ENCODE measurements at places on chromosomes 16 and 17.
A peak's percentile ranks its signal among the peaks of the same experiment; 100 is the strongest.

- no peak for DNase-seq
Measured at GRCh38 chr17:2177235-2177811, 122.4 kb downstream of the HIC1 start.

- DNase-seq: peak; percentile 29
Measured at GRCh38 chr17:63433746-63434591, 12.1 kb downstream of the CYB561 start.

DNA sequence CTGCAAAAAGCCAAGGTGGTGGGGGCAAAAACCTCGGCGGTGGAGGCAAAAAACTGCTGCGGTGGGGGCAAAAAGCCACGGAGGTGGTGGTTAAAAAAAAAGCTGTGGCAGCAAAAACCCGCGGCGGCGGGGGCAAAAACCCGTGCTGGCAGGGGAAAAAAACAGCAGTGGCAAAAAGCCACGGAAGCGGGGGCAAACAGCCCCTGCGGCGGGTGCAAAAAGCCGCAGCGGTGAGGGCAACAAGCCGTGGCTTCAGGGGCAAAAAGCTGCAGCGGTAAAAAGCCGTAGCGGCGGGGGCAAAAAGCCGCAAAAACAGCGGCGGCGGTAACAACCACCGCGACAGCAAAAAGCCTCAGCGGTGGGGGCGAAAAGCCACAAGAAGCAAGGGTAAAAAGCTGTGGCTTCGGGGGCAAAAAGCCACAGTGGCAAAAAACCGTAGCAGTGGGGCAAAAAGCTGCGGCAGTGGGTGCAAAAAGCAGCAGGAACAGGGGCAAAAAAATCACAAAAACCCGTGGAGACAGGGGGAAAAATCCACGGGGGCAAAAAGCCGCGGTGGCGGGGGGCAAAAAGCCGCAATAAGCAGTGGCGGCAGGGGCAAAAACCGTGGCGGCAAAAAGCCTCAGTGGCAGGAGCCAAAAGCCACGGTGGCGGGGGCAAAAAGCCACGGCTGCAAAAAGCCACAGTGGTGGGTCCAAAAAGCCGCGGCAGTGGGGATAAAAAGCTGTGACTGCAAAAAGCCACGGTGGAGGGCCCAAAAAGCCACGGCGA, 193.7 kb downstream of the SHCBP1 start:
- no peak for DNase-seq

DNA sequence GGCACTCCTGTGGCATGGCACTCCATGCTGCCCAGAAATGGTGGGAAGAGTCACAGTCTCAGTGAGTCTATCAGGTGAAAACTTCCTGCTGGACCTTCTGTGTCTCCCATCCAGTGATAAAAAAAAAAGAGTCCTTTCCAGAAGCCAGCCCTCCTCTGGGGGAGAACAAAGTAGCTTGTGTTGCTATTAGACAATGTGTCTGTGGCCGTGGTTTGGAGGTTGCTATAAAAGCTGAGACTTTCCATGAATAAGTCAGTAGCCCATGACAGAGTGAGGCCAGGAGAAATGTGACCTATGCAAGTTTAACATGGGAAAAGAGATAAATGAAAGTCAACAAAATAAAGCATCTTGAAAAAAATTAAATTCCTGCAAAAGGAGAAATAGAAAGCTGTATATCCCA, 250.7 kb upstream of the MON1B start:
- DNase-seq: no peak

- DNase-seq: no peak
Measured at GRCh38 chr16:12291989-12292759, 315.6 kb downstream of the SNX29 start.

DNA sequence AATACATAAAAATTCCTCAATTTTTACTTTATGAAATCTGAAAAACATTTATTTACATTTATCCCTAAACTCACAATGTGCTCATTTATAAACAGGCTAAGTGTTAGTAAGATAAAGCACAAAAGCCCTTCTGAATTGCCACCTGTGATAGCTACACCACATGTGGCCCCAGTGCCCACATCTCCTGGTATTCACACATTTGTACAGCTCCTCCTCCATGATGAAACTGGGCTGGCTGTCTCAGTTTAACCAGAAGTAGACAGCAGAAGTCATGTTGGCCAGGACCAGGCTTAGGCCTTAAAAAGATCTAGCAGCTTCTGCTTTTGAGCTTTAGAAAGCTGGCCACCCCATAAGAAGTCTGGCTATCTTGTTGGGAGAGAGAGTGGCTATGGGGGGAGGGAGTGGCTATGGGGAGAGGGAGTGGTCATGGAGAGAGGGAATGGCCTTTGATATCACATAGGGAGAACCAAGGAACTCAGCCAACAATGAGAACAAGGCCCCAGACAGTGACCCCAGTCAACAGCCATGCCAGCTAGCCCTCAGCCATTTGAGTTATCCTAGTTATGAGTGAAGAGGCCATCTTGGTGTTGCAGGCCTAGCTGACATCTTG, 47.4 kb downstream of the CEP95 start:
- no peak for DNase-seq

- DNase-seq: peak; percentile 81
Measured at GRCh38 chr17:50482516-50482915, 3.9 kb downstream of the RSAD1 start.

DNA sequence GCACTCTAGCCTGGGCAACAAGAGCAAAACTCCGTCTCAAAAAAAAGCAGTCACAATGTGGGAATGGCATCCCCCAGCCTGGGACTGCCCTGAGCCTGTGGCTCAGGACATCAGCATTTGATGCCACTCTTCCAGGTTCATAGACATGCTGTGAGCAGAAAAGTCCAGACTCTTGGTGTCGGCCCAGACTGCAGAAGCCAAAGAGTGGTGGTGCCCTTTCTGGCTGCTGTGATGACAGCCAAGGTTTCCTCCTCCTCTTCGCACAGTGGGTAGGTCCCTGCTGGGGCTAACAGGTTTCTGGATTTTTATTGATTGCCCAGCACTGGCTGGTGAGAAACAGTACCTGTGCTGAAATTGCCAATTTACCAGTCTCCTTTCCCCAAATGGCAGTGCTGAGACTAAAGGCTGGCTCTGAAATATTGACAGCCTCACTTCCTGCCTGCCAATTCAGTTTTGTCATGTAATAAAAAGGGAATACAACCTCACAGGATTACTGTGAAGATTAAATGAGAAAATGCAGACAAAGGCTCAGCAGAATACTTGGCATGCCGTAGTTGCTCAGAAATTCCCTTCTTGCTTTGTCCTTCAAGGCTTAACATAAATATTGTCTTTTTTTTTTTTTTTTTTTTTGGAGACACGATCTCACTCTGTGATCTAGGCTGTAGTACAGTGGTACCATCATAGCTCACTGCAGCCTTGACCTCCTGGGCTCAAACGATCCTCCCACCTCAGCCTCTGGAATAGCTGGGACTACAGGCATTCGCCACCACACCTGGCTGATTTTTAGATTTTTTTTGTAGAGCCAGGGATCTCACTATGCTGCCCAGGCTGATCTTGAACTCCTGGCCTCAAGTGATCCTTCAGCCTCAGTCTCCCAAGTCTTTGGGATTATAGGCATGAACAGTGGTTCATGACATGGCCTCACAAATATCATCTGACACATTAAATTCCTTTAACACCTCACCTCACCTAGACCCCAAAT, 15.5 kb upstream of the UBE2G1 start:
- DNase-seq: no peak

GRCh38 chr16:20538181-20538580, 38.0 kb downstream of the ACSM2B start:
- no peak for DNase-seq

DNA sequence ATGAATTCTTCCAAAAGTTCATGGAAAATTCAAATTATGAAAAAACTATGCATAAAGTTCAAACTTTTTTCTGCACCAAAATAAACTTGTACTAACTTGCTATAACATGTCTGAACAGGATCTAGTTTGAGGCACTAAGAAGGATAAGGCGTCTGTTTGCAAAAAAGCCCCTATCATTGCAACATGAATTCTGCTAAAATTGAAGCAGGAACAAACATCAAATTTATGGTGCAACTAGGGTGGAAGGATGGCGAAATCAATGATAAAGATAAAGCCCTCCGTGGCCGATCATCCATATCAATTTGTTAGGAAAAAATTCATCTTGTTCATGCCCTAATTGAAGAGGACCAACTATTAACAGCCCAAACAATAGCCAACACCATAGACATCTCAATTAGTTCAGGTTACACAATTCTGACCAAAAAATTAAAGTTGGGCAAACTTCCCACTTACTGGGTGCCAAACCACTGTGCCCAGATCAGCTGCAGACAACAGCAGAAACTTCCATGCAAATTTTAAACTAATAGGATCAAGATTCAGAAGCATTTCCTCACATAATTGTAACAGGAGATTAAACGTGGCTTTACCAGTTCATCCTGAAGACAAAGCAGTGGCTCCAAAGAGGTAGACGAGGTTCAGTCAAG, 12.9 kb downstream of the IL21R start:
- DNase-seq: no peak

DNA sequence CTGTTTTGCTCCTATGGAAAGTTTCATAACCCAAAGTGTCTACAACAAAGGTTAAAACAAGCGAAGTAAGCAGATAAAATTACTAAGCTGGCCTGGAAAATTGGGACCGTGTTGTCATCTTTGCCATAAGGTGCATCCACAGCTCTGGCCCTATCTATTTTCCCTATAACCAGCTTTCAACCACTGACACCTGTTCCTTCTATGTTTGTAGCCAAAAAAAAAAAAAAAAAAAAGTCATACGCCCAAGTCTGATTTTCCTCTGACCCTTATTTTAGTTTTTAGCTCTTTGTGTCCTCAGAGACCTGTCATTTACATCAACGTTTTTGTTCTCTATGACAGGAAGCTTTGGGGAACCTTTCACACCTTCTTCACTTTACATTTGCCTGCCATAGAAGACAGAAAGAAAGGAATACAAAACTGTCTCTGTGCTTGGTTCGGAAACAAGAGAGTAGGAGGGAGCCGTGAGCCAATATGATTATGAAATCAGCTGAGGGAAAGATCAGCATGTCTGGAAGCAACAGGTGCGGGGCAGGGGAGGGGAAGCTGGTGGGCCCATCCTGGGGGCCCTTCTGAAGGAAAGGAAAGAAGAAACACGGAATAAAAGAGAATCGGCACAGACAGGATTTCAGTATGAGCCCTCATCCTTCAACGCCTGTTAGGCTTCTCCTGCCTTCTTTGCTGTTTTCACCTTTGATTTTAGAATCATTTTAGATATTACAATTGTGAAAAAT, 8.5 kb downstream of the HS3ST3A1 start:
- no peak for DNase-seq

DNA sequence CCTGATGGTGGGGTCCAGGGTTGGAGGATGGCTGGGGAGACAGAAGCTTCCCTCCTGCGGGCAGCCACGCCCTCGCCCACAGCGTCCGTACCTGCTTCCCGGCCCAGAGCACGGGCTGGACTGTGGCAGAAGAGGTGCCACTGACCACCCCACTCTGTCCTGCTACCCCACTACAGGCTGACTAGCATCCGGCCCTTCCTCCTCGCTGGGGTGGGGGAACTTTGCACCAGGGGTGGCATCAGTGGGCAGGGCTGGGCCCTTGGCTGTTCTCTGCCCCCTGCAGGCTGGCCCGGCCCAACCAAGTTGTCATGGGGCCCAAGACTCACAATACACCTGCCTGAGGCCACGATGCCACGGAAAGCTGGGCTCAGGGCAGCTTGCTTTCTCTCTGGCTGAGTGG, 73.0 kb downstream of the KLHDC4 start:
- DNase-seq: no peak

GRCh38 chr17:56781906-56782305, 51.8 kb downstream of the C17orf67 start:
- DNase-seq: no peak

DNA sequence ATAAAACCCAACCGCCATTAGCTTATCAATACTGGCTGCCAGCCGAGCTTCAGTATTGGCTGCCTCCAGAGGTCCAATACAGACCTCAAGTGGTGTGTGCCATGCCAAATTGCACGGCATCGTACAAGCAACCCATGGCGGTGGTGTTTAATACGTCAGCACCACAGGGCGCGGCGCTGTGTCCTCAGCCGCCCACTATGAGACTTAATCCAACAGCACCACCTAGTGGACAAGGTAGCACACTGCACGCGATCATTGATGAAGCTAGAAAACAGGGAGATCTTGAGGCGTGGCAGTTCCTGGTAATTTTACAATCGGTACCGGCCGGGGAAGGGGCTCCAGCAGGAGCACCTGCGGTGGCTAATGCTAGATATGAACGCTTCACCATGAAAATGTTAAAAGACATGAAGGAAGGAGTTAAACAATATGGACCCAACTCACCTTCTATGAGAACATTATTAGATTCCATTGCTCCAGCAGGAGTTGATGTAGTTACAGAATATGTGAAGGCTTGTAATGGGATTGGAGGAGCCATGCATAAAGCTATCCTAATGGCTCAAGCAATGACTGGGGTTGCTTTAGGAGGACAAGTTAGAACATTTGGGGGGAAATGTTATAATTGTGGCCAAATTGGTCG, 15.4 kb downstream of the FLYWCH1 start:
- DNase-seq: peak; percentile 94

GRCh38 chr17:15909481-15909991, 35.4 kb upstream of the ADORA2B start:
- no peak for DNase-seq

GRCh38 chr16:80319181-80319580, 221.6 kb upstream of the DYNLRB2 start:
- DNase-seq: no peak

DNA sequence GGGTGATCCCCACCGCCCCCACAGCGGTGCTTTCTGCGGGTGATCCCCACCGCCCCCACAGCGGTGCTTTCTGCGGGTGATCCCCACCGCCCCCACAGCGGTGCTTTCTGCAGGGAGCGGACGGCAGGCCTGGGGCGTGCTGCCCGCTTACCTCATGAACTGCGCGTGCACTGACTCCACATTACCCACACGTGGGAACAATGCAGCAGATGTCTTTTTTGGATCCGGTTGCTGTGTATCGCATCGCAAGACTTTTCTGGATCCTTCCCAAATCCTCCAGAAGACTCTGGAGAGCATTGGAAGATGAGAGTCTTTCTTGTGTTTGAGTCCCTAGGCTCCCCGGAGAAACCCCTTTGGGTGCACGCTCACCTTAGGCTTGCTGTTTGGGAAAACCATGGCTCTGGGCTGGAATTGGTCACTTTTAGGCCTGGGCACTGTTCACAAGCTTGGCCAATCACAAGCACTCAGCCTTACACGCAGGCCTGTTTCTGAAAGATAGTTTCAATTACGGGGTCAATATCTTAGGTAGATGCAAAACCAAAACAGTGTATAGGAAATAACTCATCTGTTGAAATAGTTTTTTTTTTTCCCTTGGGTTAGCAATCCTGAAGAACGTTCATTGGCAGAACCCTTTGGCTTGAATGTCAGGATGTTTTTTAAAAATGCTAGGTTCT, 201.8 kb downstream of the RPTOR start:
- DNase-seq: no peak

- DNase-seq: no peak
Measured at GRCh38 chr17:77467521-77467920, 326.8 kb downstream of the SEC14L1 start.

DNA sequence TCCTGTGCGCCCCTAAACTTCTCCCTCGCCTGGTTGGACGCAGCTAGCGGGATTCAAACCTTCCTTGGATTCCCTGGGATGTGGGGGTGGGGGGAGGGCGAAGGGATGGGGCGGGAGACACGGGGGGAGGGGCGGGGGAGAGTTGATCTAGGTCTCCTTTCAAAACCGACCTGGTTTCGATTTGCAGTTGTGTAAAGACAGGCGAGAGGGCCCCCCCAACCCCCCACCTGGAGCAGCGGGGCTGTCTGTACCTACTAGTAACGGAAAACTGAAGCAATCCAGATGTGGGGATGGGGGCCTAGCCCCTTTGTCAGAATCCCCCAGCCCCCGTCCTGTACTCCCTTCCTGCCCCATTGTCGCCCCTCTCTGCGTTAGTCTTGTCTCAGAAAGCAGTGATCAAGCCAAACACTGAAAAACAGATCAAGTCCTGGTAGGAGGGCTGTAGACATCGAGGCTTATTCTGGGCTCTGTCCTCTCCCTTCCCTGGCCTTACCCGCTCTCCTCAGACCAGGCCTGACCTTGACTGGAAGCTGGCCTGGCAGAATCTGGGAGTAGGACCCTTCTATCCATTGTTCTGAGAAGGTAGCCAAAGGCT, 902 bp downstream of the DLX4 start:
- DNase-seq: no peak
